Fibroblast of skin of back (primary cell): ENCODE measurements at places on chromosomes 6 and 20.

DNA sequence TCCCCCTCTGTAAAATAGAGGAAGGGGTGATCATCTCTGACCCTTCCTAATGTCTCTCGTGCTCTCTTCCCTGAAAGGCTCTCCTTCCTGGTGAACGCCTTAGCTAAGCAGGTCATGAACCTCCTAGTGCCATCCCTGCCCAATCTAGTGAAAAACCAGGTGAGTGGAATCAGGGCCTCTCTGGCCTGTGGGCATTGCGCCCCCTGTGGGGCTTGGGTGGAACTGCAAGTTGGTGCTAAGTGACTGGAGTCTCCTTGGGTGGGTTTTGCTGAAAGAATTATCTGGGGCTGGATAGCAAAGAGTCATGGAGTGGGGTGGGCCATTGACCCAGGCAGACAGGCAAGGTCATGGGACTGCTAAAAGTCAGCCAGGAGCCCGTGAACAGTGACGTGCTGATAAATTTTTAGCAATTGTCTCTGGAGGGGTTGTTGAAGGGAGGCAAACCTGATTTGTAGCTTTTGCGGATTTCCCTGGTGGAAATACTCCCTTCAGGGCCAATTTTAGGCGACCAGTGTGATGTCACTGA is 8.9 kb downstream of the BPIFB1 start:
- DNase-seq: peak; percentile 10

DNA sequence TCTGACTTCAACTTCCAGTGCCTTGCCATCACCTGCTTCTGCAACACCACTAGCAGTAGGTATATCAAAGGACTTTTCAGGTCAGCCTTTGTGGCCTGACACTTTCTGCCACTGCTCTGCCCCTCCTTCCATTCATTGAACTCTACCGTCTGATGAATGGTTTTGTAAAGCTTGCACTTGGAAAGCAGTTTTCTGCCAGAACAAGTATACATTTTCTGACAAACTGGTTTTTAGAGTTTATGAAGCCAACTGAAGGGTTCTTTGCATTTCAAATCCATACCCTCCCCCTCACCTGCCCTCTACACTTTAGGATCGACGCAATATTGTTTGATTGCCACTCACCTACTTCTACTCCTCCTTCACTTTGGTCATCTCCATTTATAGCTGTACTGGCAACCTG is 603.1 kb downstream of the HACE1 start:
- DNase-seq: no peak

DNA sequence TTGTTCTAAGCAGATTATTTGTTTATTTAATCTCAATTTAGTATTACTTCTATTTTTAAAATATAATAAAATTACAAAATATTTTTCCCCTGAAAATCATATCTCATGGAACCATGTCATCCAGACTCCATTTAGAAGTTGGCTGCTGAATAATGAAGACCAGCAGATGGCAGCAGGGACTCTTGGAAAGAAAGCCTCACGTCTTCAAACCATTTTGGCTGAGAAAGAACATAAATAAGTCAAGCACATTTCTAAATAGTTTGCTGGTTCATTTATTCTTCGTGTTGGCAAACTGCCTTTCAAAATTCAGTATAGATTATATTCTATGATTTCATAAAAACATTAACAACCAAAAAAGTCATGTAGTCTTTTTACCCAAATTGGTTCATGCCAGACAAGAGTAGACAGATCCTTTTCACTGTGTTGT is 71.7 kb downstream of the RCAN2 start:
- DNase-seq: peak; percentile 68

DNA sequence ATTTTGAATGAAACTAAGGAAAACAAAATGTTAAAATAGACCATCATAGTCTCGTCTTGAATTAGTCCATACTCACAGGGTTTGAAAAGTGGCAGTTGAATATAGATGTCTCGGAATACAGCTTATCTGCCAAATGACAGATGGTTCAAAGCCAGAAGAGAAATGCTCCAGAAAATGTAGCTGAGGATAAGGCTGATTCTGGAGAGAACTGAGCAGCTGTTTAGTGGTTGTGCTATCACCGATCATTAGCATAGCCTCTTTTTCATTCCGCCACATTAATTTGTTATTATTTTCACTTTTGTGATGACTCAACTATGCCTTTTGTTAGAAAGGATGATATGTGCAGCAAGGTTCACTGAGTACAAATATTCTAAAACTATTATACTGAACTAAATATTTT is 390.2 kb upstream of the MAN1A1 start:
- no peak for DNase-seq

DNA sequence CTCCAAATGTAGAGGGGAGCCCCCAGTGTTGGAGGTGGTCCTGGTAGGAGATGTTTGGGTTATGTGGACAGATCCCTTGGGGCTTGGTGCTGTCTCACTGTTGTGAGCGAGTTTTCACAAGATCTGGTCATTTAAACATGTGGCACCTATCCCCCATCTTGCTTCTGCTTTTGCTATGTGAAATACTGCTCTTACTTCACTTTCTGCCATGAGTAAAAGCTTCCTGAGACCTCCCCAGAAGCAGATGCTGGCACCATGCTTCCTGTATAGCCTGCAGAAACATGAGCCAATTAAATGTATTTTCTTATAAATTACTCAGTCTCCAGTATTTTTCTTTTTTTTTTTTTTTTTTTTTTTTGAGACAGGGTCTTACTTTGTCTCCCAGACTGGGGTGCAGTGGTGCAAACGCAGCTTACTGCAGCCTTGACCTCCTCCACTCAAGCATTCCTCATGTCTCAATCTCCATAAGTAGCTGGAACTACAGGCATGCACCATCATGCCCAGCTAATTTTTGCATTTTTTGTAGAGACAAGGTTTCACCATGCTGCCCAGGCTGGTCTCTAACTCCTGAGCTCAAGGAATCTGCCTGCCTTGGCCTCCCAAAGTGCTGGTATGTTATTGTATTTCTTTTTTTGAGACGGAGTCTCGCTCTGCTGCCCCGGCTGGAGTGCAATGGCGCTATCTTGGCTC is 177.1 kb downstream of the ALDH8A1 start:
- no peak for DNase-seq

DNA sequence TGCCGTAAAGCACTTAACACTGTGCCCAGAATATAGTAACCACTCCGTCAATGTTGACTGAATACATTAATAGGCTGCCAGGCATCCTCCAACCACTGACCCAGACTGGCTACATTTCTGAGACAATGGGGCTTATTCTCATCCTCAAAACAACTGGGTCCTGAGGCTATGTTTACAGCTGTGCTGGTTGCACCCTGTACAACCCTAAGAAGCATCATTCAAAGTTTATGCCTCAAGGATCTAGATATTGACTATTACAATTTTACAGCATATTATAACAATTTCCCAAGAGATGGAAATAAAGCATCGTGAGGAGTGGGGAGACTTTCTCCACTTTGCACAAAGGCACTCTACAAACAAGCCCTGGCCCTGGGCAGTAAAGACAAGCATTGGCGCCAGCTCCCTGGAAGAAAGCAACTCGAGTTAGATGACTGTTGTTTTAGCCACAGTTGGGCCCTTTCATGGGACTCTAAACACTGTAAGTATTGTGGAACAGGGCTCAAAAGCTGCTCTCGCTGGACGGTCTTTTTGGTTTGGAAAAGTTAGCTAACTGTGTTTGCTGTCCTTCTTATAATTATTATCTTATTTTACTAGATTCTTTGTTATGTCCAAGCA is 30.2 kb downstream of the MYLIP start:
- DNase-seq: no peak

DNA sequence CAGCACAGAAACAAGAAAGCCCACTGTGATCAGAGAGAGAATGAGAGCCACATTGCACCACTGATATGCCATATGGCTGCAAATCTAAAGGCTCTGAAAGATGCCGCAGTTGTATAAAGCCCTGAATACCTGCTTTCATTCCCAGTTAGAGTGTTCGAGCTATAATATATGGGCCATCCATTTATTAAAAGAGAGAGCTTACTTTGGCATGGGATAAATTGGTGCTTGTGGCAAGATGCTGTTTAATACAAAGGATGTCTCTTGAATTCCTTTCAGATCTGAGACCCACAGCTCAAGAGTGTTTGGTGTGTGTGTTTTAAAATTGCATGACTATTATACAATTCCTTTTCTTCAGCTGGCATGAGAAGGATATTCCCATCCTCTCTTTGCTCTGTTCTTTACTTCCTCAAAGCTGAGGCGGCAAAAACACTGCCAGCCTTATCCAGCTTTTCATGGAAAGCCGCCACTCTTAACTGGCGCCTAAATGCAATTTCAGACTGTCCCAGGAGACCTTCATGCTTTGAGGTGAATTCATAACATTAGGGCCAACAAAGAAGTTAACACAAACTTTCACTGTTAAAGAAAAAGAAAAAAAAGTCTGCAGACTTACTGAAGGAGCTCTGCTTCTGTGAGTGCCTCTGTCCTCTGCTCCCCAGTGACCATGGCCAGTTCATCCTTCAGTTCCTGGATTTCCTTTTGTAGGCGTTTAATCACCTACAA is 147.6 kb downstream of the KIF6 start:
- no peak for DNase-seq

DNA sequence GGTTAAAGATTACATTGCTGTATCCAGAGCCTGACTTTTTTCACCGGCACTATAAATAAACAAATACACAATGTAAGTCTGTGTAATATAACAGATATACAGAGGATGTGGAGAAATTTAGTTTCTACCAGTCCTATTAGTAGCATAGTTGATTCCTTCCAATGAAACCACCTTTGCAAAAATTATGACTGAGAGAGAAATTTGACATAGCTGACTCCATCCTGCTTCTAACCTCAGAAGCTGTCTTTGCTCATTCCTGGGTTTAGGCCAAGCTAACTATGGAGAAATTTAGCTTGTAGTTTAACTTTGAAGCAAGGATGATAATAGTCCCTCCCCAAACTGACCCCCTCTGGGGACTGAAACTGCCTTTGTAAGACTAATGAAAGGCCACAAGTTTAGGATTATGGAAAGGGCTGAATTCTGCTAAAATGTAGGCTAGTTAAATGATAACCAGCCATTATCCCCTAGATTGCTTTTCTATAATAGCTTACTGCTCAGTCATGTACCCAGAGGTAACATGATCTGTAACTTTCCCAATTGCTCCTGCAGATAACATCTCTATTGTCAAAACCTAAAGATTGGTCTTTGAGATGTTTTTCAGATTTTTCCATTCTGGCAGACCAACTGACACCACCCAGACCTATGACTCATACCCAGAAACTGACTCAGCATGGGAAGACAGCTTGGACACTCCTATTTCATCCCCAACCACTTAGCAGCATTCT is 172.8 kb upstream of the ARG1 start:
- peak; percentile 87 for DNase-seq

GRCh38 chr20:14126856-14127255 is 131.5 kb downstream of the MACROD2 start:
- DNase-seq: no peak

- DNase-seq: no peak
These were observed 12.0 kb downstream of the UBD start for GRCh38 chr6:29547573-29547972.

DNA sequence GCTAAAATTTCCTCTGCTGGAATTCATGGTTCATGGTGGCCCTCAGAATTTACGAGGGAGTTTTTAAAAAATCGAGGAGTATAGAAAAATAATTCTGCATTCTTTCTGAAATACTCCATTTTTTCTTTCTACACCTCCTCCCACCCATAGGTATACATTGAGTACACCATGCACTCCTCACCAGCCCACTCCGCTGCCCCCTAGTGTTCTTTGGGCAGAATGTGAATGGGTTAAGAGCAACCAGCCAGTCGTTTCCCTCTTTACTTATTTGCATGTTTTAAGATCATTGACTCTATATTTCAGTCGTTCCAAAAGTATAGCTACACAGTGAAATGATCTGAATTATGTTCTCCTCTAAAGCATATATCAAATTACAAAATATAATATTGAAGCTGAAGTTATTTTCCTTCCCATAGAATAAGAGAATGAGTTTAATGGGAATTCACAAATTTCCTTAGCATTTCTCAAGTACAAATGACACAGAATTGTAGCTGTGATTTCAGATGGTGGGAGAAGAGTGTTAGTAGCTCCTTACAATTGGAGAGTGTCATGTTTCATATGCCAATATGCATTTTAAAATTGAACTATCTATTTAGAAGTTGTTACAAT is 977.7 kb upstream of the SLC35B3 start:
- peak; percentile 36 for DNase-seq

DNA sequence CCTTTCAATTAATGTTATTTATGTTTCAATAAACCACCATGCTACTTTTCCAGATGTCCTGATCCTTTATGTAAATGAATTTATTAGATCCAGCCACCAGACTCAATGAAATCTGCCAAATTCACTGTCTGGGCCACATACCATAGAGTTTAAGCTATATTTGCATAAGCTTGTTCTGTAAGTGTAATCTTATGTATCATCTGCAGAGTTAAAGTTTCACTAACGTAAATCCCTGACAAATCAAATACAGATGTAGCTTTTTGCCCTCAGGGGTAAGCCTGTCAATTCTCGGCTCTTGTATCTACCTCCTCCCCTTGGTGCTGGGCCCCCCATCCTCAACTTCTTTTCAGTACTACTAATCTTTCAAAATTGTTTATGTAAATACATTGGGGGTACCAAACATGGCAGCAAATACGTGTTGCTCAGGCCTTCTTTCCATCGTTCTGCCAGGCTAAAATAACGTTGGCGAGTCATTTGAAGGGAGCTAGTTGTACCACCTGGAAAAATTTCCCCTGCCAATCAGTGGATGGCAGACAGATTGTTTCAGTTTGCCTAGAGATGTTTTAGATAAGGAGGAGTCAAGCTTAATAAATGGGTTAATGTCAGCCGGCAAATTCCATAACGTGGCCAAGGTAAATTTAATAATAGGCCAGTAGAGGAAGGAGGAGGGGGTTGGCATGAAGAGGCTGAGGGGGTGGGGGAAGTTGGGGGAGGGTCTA is 79.6 kb downstream of the RPS12 start:
- DNase-seq: no peak

- no peak for DNase-seq
These were observed 42.8 kb upstream of the TAF8 start for GRCh38 chr6:42007286-42008137.

DNA sequence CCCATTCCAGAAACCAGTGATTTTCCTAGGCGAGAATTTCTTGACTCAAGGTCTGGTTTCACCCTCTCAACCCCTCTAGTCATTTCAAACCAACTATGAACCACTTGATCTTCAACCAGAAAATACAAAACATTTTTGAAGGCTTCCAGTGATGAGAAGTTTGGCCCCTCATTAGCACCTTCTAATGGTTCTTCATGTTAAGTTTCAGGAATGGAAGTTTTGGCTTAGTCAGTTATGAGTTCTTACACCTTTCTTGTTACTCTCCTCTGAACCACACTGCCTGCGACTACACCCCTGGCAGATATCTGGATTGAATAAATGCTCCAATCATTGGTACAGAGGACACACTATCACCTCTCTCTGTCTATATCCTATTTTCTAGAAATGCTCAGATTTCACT is 67.2 kb downstream of the GJA10 start:
- DNase-seq: no peak

- DNase-seq: no peak
These were observed 112.2 kb downstream of the INSM1 start for GRCh38 chr20:20480126-20480525.

- DNase-seq: no peak
These were observed 21.5 kb downstream of the GSTA3 start for GRCh38 chr6:52887910-52888524.
